ENCODE measurements at places on chromosomes 11 and 22. TPM values are rescaled to one million over a fixed set of nuclear protein-coding genes. Genes with fewer than 3 reads are reported as not detected.
A peak's percentile ranks its signal among the peaks of the same experiment; 100 is the strongest.

The CCDC116 gene
- polyA plus RNA-seq: 0.15 TPM

DNA sequence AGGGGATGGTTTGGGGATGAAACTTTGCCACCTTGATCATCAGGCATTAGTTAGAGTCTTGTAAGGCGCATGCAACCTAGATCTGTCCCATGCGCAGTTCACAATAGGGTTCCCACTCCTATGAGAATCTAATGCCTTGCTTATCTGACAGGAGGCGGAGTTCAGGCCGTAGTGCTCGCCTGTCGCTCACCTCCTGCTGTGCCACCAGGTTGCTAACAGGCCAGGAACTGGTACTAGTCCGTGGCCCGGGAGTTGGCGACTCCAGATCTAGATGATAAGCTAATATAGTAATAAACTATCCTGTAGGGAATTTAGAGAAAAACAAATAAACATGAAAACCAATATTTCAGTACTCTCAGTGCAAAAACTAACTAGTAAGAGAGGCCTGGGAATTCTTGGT lies 155.4 kb upstream of the ANO5 start:
- DNase-seq: no peak

DNA sequence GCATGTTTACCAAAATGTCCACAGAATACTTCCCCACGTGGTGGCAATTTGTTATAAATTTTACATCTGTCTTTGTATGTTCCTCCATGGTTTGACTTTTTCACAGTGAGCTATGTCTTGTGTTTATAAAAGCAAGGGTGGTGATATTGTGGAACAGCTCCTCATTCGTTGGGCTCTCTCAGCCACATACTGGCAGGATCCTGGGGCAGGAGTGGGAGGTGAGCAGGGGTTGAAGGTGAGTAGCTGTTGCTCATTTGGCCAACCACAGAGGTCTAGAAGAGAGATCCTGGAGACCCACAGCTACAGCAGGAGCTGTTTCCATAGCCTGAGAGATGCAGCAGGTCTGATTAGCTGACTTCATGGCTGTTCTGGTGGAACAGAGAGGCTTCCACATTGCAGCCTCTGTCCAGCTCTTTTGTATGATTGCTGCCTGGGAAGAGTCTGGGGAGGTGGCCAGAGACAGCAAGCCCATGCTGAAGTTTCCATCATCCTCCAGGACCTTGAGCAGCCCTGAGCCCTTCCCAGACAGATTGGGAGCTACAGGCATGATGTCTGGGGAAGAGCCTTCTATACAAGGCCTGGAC lies 128.1 kb downstream of the LDLRAD3 start:
- no peak for DNase-seq

- no peak for DNase-seq
Observed at GRCh38 chr11:76234021-76234415, 27.7 kb upstream of the WNT11 start.

DNA sequence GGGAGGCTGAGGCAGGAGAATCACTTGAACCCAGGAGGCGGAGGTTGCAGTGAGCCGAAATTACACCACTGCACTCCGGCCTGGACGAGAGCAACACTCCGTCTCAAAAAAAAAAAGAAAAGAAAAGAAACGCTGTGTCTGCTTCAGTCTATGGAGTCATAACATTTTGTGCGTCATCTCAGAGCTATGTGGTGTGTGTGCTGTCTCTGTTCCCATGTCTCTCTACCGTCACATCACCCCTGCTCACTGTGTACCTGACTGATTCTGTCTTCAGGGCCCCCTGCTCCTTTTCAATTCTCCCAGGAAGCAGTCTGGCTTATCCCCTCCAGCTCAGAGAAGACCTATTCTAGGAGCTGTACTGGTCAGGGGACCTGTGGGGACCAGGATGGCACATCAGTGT lies 7.0 kb downstream of the BACE1-AS start:
- DNase-seq: no peak

- DNase-seq: no peak
Observed at GRCh38 chr11:123519797-123520193, 89.7 kb downstream of the GRAMD1B start.

GRCh38 chr22:29625090-29625825 lies 21.8 kb downstream of the NF2 start:
- peak; percentile 62 for DNase-seq

DNA sequence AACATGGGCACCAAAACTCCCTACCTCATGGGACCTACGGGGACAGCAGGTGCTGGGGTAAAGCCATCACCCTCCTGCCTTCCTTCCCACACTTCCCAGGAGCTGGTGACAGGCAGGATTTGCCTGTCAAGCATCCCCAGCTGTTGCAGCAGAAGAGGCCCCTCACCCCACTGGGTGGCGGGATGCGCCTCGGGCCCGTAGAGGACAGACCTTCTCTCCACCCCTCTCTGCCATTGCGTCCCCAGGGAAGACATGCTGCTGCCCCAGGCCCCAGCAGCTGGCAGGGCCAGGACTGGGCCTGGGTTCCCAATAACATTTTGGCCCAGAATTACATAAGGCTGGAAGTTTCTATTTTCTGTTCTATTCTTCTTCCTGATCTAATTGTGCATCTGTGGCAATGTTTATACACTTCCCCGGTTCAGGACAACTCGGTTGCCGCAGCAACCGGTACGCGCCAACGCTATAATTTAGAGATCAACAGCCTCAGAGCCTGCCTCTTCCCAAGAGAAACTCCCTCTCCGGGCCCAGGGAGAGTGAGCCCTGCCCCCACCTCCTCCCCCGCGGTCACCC lies 25.4 kb downstream of the KCNJ4 start:
- DNase-seq: no peak

DNA sequence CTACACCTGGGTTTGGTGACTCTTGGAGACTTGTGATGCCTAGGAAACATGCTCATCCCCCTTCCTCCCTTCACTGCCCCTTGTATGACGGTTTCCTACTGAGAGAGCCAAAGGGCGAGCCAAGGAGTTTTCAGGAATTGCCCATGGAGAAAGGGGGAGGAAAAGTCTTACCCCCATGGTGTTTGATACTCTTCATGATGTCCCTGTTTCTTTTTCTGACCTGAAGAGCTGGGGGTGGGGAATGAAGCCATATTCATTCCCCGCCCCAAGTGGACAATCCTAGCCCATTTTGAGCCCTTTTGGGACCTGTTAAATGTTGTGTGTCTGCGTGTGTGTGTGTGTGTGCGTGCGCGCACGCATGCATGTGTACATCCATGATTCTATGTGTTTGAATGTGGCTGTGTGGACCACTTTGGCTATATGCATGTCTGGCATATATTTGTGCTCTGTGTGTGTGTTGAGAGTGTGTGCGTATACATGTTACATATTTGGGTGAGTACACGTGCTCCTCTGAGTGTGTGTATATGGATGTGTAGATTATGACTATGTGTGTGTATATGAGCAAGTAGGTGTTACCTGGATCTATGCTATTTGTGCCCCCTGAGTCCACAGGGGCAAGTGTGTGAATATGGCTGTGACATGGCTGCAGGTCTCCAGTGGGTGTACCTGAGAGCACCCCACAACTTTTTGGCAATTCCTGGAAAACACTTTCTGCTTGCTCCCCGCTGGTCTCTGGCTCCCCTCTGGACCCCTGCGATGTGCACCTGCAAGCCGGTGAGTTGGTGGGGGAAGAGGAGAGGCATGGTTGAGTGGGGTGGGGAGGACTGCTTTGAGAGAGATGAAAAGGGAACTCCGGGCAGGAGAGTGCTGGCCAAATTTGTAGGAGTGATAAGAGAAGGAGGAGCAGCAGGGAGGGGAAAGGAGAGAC lies 24.6 kb downstream of the OTOG start:
- no peak for DNase-seq

The CENPM gene
- 10.6 TPM for polyA plus RNA-seq

All from HepG2 (cell line).